ENCODE measurements at places on chromosomes 5 and 9. TPM values are rescaled to one million over a fixed set of nuclear protein-coding genes. Genes with fewer than 3 reads are reported as not detected.

The DRD1 gene
- total RNA-seq: not detected

- H3K36me3 ChIP-seq: peaks cover 17% of the 10 kb centered on the region
- no peaks in the 10 kb centered on the region for H3K27me3 ChIP-seq
- H3K4me1 ChIP-seq: peaks cover 48% of the 10 kb centered on the region
- no peak for DNase-seq
- H3K4me3 ChIP-seq: peak overlapping the region; percentile 89
- peak overlapping the region; percentile 98 for H3K27ac ChIP-seq
Measured at GRCh38 chr9:72363236-72363635, 1.8 kb downstream of the ZFAND5 start.

The ELAVL2 gene
- total RNA-seq: 1.7 TPM

DNA sequence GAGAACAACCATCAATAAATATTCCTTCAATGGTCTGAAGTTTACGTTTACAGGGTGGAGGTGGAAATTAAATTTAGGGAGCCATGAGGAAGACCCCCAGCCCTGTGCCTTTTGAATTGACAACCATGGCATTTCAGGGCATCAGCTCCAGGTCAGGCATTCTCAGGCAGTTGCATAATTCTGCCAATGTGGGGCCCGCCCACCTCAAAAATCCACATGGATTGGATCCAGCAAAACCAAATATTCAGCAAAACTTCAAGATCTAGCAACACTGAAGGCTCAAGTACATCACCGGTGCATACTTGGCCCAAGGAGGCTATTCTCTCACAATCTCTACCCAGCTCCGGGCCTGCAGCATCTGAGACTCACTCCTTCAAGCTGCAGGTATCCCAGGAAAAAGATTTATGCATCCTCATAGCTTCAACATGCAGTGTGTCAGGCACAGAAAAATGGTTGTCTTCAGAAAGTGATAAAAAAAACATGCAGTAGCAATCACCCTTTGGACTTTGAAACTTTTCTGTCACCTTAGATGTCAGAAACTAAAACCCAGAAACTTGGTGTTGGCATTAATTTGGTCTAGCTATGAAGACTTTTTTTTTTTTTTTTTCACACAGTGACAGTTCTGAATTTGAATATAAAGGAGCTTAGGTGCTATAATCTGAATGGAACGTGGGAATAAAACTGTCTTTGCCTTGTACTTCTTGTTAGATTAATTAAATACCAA, 21.4 kb upstream of the ANXA2R start:
- H3K27me3 ChIP-seq: no peaks in the 10 kb centered on the region
- H3K4me3 ChIP-seq: no peak overlapping the region
- no peak for DNase-seq
- peaks cover 6% of the 10 kb centered on the region for H3K36me3 ChIP-seq
- no peak overlapping the region for H3K27ac ChIP-seq
- H3K4me1 ChIP-seq: peaks cover 25% of the 10 kb centered on the region

GRCh38 chr5:171444582-171444981, 25.1 kb downstream of the FGF18 start:
- no peaks in the 10 kb centered on the region for H3K36me3 ChIP-seq
- peaks cover 9% of the 10 kb centered on the region for H3K4me1 ChIP-seq
- H3K27ac ChIP-seq: no peak overlapping the region
- DNase-seq: no peak
- H3K4me3 ChIP-seq: no peak overlapping the region

- H3K4me1 ChIP-seq: no peaks in the 10 kb centered on the region
- DNase-seq: no peak
- H3K27ac ChIP-seq: no peak overlapping the region
- H3K4me3 ChIP-seq: no peak overlapping the region
Measured at GRCh38 chr5:151721812-151722391, 35.2 kb upstream of the SPARC start.

The FKBP15 gene
- 26.9 TPM for total RNA-seq

DNA sequence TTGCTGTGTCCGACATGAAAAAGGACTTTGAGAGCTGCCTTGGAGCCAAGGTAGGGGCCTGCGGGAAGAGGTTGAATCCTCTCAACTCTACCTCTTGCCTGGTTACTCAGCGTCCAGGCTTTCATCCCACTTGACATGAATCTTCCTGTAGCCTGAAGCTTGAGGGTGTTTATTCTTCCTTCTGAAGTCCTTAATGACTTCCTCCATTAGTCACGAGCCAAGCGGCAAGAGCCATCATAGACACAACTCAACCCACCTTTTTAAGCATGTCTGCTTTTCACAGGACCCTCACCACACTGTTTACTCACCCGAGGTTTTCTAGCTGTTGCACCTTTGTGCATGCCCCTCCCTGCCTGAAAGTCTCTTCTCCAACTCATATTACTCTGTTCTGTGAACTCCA, 40.2 kb downstream of the ACO1 start:
- H3K4me3 ChIP-seq: no peak overlapping the region
- DNase-seq: no peak
- no peak overlapping the region for H3K27ac ChIP-seq
- H3K4me1 ChIP-seq: peaks cover 6% of the 10 kb centered on the region
- H3K36me3 ChIP-seq: peaks cover 24% of the 10 kb centered on the region

DNA sequence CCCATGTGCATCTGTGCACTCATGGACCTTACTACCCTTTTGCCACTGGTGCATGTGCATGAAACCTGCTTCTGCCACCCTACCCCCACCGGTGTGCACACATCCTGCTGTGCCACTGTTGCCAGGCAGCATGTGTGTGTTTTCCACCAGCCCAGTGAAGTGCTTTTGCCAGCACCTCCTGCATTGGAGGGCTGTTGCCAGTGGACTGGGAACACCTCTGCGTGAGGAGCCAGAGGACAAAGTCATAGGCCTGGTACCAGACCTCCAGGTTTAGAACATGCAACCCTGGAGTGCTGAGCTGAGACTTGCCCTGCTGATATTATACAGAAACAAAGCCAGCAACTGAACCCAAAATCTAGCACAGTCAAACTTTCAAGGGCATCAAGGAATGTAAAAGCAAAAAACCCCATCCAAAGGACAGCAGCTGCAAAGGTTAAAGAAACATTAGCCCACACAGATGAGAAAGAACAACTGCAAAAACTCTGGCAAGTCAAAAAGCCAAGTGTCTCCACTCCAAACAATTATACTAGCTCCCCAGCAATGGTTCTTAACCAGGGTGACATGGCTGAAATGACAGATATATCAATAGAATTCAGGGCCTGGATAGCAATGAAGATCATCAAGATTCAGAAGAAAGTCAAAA, 70.6 kb upstream of the PTPN3 start:
- H3K4me1 ChIP-seq: peaks cover 3% of the 10 kb centered on the region
- no peak for DNase-seq
- peaks cover 60% of the 10 kb centered on the region for H3K27me3 ChIP-seq
- H3K36me3 ChIP-seq: no peaks in the 10 kb centered on the region

- no peaks in the 10 kb centered on the region for H3K36me3 ChIP-seq
- no peak overlapping the region for H3K4me3 ChIP-seq
- H3K27ac ChIP-seq: no peak overlapping the region
- no peaks in the 10 kb centered on the region for H3K4me1 ChIP-seq
- DNase-seq: no peak
- H3K27me3 ChIP-seq: no peaks in the 10 kb centered on the region
Measured at GRCh38 chr9:115810166-115810565, 343.4 kb upstream of the PAPPA start.

- peak overlapping the region; percentile 77 for H3K27ac ChIP-seq
- no peaks in the 10 kb centered on the region for H3K36me3 ChIP-seq
- no peaks in the 10 kb centered on the region for H3K27me3 ChIP-seq
- peaks cover 10% of the 10 kb centered on the region for H3K4me1 ChIP-seq
Measured at GRCh38 chr5:149320791-149321330, 24.4 kb upstream of the GRPEL2 start.

- no peak overlapping the region for H3K27ac ChIP-seq
- no peak for DNase-seq
- H3K4me1 ChIP-seq: peaks cover 4% of the 10 kb centered on the region
- no peaks in the 10 kb centered on the region for H3K27me3 ChIP-seq
- H3K4me3 ChIP-seq: no peak overlapping the region
- no peaks in the 10 kb centered on the region for H3K36me3 ChIP-seq
Measured at GRCh38 chr5:121273833-121274433, 577.7 kb upstream of the FTMT start.

DNA sequence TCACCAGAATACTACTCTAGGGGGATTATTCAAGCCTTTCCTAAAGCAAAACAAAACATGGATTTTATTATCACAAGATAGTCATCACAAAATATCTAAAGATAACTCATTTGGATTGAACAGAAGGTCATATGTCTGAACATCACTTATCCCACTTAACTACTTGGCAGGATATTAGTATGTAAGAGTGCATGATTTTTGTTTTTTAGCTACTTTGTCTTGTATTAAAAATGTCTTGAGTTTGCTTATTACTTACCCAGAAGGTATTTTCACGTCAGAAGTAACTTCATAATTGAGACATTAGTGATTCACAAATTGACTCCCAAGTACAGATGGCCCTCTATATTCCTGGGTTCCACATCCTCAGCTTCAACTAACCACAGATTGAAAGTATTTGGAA, 113.8 kb downstream of the TLE4 start:
- peaks cover 29% of the 10 kb centered on the region for H3K4me1 ChIP-seq
- H3K27me3 ChIP-seq: no peaks in the 10 kb centered on the region
- DNase-seq: no peak
- no peak overlapping the region for H3K4me3 ChIP-seq

GRCh38 chr9:135889564-135890189, 17.7 kb downstream of the CAMSAP1 start:
- H3K4me3 ChIP-seq: no peak overlapping the region
- H3K4me1 ChIP-seq: peaks cover 64% of the 10 kb centered on the region
- H3K27me3 ChIP-seq: no peaks in the 10 kb centered on the region
- DNase-seq: no peak
- no peaks in the 10 kb centered on the region for H3K36me3 ChIP-seq

DNA sequence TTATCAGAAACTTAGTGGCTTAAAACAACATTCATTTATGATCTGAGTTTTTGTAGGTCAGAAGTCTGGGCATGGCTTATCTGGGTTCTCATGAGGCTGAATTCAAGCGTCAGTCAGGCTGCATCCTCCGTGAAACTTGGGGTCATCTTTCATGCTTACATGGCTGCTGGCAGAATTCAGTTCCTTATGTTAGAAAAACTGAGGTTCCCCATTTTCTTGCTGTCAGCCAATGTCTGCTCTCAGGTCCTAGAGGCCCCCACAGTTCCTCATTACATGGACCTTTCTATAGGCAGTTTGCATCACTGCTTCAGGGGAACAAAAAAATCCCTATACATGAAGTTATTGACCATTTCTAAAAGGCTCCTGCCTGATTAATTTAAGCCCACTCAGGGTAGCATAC, 83.8 kb upstream of the NMUR2 start:
- no peak for DNase-seq
- H3K36me3 ChIP-seq: no peaks in the 10 kb centered on the region
- no peaks in the 10 kb centered on the region for H3K4me1 ChIP-seq
- no peak overlapping the region for H3K27ac ChIP-seq
- no peak overlapping the region for H3K4me3 ChIP-seq

GRCh38 chr9:101119206-101119819, 90.8 kb downstream of the PLPPR1 start:
- H3K36me3 ChIP-seq: peaks cover 3% of the 10 kb centered on the region
- no peaks in the 10 kb centered on the region for H3K4me1 ChIP-seq

- peaks cover 13% of the 10 kb centered on the region for H3K27me3 ChIP-seq
- no peak overlapping the region for H3K27ac ChIP-seq
- no peaks in the 10 kb centered on the region for H3K4me1 ChIP-seq
- no peak overlapping the region for H3K4me3 ChIP-seq
- H3K36me3 ChIP-seq: no peaks in the 10 kb centered on the region
Measured at GRCh38 chr9:33435821-33436277, 11.5 kb downstream of the AQP3 start.

DNA sequence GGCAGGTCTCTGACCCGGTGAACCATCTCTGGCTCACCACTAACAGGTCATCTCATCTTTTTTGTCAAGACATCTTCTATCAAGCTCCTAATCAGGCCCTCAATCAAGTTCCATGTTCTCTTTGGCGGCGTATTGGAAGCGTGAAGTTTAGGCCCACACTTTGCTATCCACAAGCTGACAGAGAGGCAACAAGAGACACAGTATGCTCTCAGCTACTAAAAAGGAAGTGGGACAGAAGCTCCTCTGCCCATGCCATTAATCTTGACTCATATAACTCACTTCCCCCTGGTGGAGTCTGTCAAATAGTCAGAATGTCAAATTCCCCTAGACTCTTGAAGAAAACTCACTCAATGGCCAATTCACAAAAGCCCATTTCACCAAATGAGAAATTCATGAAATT, 77.6 kb upstream of the TMC1 start:
- DNase-seq: no peak
- no peaks in the 10 kb centered on the region for H3K36me3 ChIP-seq
- H3K27me3 ChIP-seq: peaks cover 4% of the 10 kb centered on the region
- no peak overlapping the region for H3K27ac ChIP-seq
- no peak overlapping the region for H3K4me3 ChIP-seq
- H3K4me1 ChIP-seq: peaks cover 3% of the 10 kb centered on the region

Data from progenitor cell of endocrine pancreas (in vitro differentiated cells).